NCI-H1694 treated with DMSO at 0.1 percent for 48 hours (cell line): ENCODE measurements at places on chromosomes 6 and 20.

- DNase-seq, result no peak
Measured at GRCh38 chr6:5103250-5103649, 18.1 kb downstream of the PPP1R3G start.

DNA sequence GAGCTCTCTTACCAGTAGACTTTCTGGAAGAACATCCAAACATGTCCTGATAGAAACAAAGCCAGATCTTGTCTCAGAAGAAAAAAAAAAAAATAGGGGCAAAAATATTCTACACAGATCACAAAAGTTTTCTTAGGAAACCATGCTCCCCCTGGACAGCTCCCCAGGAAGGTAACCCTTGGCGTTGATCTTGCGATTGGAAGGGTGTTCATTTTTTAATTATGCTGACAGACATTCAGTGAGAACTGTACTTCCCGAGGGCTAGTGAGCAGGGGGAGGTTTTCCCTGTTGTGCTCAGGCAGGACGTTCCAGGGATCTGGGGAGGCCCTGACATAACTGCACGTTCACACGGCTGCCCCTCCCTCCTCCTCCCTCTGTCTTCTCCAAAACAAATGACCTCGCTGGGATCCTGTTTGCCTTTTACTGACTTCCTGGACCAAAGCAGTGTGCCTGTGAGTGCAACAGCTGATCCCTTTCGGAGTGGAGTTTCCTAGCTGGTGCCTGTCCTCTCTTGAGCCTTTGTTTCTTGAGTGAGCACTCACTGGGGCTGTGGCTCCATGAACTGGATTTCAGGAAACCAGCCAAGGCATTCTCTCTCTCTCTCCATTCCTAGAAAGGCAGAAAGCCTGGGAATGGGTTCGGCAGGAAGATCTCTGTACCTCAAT is 46.7 kb downstream of the MARCKS start:
- no peak for DNase-seq

DNA sequence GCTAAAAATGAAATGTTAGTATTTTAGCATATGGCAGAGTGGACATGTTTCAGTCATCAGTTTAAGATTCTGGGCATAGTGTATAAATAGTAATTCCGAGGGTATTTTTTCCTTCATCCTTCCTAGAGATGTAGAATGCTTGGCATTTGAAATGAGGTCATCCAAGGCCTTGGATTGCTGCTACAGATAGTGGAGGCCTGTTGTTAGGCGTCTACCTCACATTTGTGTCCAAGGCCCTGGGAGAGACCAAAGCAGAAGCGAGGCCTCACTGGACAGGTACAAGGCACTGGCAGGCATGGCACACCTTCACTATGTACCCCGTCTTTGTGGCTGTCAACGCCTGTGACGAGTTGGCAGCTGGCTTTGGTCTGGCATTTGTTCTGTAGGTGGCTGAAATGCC is 58.0 kb downstream of the DTD1 start:
- no peak for DNase-seq

GRCh38 chr6:26600759-26601158 is 4.0 kb downstream of the ABT1 start:
- no peak for DNase-seq

GRCh38 chr6:41370488-41371111 is 35.2 kb downstream of the NCR2 start:
- DNase-seq, result no peak

- DNase-seq, result no peak
Measured at GRCh38 chr6:105645958-105646357, 243.1 kb upstream of the PREP start.

GRCh38 chr6:34182751-34183531 is 37.1 kb upstream of the GRM4 start:
- no peak for DNase-seq

DNA sequence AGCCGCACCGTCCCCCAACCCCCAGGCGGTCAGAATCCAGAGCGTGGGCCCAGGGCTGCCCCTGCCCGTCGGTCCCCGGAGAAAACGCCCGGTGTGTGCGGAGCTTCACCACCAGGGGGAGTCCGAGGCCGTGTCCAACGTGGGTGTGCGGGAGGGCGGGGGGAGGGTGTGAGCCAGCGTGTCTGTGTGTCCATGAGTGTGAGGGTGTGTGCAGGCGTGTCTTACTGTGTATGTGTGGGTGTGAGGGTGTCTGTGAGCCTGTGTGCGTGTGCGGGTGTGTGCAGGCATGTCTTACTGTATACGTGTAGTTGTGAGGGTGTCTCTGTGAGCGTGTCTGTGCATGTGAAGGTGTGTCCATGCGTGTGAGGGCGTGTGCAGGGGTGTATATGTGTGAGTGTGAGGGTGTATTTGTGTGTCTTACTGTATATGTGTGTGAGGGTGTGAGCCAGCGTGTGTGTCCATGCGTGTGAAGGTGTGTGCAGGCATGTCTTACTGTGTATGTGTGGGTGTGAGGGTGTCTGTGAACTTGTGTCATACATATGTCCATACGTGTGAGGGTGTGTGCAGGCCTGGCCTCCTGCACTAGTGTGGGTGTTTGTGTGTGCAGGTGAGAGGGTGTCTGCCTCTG is 24.6 kb upstream of the GATA5 start:
- no peak for DNase-seq

DNA sequence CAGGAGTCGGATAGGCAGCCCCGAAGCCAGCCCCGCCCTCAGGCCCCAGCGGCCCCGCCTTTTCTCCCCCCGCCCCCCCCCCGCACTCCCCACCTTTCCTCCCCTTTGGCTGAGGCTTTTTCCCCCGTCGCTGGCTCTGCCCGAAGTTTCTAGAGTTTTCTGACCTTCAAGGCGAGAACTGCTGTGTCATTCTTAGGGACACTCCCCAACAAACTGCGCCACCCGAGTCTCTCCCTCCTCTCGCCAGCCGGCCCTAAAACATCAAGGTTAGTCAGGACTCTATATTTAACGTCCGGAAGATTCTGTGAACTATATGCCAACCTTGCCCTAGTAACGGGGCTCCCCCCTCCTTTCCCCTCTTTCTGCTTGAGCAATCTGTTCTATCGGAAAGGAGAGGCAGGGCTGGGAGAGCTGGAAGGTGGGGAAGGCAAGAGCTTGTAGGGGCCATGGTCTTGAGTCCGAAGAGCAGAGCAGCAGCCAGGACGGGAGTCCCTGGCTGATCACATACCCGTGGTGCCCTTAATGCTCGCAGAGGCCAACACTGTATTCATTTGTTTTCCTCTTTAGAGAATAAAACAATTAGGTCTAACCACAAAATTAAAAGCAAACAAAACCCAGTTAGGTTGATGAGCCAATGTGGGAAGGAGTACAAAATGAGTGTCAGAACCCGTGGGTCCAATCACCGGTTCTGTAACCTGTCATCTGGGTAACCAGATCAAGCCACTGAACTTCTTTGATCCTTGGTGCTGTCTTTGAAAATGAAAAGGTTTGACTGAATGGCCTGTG is 5.3 kb upstream of the HSPA1B start:
- DNase-seq, result no peak

DNA sequence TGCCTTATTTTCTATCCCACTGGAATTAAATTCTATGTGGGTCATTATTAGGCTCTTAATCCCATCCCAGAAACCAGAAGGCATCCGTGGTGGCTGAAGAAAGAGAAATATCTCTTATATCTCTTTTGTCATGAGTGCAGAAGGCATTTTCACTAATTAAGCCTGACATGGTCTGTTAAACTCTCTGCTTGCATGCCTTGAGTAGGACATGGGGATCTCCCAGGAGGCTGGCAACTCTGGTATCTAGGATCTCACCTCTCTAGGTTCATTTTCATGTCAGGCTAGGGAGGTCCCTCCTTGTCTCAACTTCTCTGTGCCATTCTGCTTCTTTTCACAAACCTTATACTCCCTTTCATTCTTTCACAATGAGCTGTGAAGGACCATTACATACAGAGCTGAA is 25.3 kb upstream of the GPR63 start:
- DNase-seq, result no peak

DNA sequence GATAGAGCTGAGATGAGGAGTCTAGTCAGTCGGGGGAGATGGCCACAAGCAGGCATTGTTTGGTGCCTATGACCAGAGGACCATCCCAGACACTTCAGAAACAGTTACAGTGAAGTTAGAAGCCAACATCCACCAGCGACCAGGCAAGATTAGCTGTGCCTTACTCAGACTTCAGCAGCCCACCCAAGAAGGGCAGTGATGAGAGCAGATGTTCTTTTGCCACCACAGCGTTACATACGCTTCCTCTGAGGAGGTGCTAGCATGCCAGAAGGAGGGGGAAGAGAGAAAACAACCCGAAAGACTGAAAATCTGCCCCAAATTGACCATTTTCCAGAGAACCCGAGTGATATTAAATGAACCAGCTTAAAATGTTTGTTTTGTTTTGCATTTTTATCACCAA is 186.8 kb downstream of the PRL start:
- no peak for DNase-seq

DNA sequence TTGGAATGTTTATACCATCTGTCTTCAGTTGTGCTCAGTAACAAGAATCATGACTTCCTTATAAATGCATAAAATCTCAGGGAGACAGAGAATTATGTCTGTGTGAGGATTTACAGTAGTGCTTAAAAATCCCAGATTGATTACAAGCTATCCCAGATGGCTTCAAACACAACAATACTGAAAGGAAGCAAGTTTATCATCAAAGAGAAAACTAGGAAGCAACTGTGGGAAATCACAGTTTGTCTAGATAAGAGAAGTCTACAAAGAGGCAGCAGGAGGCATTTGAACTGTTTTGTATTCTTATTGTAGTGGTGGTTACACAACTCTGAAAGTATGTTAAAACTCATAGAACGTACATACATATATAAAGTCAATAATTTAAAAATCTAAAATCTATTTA is 104.4 kb upstream of the SALL4 start:
- no peak for DNase-seq

GRCh38 chr20:31823360-31824124 is 4.4 kb downstream of the MYLK2 start:
- DNase-seq, result no peak

- no peak for DNase-seq
Measured at GRCh38 chr6:56374841-56375369, 127.5 kb upstream of the COL21A1 start.

- no peak for DNase-seq
Measured at GRCh38 chr6:33978412-33979150, 167.3 kb downstream of the GRM4 start.

DNA sequence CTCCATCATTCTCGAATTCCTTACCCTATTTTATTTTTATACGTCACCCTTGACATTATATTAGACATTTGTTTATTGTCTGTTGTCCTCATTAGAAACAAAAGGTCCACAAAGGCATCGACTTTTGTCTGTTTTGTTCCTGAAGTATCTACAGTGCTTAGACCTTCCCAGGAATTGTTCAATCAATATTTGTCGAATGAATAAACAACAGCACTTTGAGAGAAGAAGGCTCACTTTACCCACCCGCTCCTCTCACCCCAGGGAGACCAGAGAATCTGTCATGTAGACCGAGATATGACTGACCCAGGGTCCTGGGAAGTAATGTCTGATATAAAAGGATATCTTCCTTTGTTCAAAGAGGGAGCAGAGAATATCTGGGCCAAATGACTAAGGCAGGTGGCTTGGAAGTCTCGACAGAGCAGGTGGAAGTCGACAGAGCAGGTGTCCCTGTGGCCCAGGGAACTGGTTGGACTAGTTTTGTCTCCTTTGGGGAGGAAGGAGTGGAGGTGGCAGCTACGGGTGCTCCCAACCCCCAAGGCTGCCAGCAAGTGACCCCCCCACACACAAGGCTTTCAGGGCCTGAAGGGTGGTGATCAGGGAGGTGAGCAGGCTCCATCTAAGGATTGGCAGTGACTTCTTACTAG is 14.8 kb upstream of the CHMP4B start:
- DNase-seq, result no peak

- no peak for DNase-seq
Measured at GRCh38 chr6:123117145-123117908, 121.3 kb downstream of the CLVS2 start.

DNA sequence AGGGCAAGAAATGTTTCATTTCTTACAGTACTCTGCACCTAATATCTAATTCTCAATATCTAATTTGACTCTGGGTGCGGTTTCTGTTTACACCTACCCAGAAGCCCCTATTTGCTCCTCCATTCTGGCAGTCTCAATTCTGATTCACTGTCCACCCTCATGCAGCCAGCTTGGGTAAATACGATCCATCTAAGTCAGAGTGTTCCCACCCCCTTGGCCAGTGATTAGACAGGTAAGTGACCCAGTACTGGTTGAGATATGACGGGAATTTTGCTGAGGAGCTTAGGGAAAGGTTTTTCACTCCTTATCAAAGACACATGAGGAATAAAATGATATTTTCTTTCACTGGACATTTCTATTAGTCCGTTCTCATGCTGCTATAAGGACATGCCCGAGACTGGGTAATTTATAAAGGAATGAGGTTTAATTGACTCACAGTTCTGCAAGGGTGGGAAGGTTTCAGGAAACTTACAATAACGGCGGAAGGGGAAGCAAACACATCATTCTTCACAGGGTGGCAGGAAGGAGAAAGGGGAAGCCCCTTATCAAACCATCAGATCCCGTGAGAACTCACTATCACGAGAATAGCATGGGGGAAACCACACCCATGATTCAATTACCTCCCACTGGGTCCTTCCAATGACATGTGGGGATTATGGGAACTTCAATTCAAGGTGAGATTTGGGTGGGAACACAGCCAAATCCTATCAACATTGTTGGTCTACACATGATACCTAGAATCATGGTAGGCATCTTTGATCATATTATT is 29.4 kb downstream of the GLO1 start:
- no peak for DNase-seq

DNA sequence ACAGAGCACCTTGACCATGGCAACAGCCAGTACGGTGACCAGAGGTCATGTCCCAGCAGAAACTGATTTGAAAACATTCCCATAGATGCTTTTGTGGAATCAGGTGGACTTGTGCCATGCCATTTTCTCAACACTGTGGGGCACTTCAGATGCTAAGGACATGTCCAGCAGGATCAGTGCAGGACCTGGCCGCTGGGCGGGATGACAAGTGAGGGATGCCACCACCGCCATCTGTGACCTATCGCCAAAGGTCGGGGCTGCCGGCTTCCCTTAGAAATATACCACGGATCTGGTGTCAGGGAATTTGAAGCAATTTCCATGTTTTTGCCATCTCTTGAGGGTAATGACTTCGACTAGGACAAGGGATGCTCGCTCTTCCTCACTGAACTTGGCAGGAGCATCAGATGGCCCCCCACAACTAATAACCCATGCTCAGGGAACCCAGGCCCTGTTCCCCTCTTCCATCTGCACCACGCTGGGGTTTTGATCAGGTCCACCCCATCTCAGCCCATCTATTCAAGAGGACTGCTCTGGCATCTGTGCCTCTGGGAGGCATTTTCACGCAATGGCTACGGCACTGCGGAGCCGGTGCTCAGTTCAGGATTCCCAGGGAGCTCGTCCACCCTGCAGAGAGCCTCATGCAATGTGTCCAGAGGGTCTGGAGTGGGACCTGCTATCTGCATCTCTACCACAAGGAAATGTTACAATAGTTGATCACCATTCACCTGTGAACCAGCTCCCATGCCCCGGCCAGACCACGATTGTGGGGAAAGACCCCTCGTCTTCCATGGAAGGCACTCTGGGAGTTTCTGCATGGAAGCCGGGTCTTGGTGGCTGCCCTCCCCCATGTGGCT is 302.6 kb downstream of the TAF4 start:
- no peak for DNase-seq

GRCh38 chr6:167129159-167129558 is 6.3 kb downstream of the CCR6 start:
- DNase-seq, result no peak

- DNase-seq, result no peak
Measured at GRCh38 chr20:61871160-61871559, 194.5 kb downstream of the TAF4 start.

GRCh38 chr6:146857980-146858347 is 259.2 kb downstream of the ADGB start:
- no peak for DNase-seq

GRCh38 chr20:54368570-54368969 is 106.8 kb upstream of the DOK5 start:
- DNase-seq, result no peak

GRCh38 chr20:36501367-36502006 is 39.8 kb upstream of the MYL9 start:
- DNase-seq, result no peak
